ENCODE measurements at places on chromosomes 7 and 10.

- DNase-seq = no peak
Measured at GRCh38 chr10:109696981-109697775, 226.1 kb downstream of the XPNPEP1 start.

DNA sequence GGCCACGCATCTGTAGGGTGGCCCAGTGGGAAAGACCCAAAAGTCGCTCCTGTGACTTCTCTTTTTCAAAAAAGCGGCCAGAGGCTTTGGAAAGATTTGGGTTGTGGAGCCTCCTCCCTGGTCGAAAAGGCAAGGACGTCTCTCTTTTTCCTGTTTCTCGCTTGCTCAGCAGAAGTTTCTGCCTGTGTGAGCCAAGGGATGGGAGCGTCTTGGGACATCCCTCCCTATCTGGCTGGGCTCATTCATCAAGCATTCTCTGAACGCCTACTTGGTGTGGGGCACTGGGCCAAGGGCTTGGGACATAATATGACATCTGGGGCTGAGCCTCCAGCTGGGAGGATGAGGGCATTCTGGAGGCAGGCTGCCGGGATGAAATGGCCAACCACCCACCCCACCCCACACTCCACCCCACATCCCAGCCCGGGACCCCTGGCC lies 120.9 kb downstream of the C10orf105 start:
- no peak for DNase-seq

DNA sequence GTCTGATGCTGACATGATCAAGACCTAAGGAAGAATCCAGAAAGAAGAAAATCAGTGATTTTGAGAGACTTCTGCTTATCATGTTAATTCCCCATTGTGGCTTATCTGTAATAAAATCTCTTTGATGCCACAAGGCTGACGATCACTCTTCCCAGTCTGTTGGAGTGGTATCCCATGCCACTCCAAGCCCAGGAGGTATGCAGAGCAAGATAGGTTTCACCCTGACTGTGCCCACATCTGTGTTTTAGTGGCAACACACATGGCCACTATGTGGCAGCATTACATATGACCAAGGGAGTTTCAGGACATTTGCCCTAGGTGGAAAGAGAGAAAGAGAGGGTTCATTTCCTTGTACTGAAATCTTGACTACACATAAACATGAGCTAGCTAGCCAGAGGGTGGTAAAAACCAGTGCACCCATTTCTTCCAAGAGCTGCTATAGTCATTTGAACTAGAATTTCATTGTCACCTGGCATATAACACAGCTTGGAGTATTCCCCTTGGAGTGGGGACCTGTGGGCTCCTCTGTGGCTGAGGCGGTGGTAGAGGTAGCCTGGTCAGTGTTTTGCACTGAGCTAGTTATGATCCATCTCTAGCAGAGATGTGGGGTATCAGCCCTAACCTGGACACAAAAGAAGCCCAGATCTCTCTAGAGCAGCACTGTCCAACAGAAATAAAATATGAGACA lies 20.8 kb downstream of the LAMB4 start:
- DNase-seq = no peak

GRCh38 chr7:140649556-140650205 lies 9.1 kb upstream of the DENND2A start:
- no peak for DNase-seq

DNA sequence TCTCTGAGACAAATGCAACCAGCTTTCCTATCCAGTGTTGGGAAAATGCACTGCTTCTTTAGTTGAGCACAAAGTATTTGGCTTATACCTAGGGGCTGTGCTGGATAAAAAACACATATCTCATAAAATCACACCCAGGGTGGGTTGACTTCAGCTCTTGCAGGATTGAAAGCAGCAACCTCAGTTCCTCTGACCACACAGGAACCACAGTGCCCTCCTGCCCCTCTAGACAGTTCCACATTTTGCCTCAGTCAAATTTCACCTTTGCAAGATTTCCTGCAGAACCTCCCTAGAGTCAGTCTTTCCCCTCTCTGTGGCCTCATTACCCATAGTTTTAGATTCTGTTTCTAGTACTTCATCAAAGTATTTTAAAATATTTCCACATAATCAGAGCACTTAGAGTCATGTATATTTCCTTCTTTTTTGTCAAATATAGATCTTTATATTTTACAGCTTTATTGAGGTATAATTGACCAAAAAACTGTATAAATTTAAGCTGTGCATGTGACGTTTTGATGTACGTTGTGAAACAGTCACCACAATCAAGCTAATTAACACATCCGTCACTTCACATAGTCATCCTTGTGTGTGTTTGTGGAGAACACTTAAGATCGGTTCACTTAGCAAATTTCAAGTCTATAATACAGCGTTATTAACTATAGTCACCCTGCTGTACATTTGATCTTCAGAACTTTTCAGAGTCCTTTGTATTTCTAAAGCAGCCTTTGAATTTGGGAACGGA lies 37.0 kb upstream of the EGR2 start:
- no peak for DNase-seq

DNA sequence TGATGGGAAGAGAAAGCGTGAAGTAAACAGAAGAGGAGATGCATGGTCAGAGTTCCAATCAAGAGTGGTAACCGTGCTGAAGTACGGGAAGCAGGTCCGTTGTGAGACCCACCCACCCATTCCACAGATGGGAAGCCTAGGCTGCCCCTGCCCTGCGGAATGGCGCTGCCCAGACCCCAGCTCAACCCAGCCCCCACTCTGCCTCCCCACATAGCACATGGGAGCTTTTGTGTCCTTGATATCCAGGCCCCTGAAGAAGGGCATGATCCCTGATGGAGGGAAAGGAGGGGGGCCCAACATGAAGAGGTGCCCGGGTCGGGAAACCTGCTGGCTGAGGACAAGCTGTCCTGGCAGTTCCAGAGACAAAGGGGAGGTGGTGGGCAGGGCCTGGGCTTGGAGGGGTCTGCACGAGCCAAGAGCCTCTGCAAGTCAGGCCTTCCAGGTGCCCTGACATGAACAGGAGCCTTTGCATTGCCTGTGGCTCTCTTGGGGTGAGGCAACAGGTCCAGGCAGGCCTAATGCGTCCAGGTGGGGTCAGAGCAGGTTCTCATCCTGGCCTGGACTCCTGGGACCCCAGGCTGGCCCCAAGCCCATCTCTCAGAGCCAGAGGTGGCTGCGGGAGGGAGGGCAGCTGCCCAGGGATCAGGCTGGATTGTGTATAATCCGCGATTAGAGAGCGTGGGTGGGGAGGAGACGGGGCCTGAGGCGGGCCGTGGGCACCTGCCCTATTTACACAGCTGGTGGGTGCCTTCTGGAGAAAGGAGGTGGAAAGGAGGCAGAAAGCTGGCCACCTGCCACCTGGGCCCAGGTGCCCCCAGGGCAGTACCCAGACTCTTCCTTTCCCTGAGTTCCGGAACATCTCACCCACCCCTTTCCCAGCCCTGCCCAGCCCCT lies 23.5 kb downstream of the YKT6 start:
- no peak for DNase-seq

- no peak for DNase-seq
Measured at GRCh38 chr7:13077466-13077865, 390.0 kb downstream of the ARL4A start.

DNA sequence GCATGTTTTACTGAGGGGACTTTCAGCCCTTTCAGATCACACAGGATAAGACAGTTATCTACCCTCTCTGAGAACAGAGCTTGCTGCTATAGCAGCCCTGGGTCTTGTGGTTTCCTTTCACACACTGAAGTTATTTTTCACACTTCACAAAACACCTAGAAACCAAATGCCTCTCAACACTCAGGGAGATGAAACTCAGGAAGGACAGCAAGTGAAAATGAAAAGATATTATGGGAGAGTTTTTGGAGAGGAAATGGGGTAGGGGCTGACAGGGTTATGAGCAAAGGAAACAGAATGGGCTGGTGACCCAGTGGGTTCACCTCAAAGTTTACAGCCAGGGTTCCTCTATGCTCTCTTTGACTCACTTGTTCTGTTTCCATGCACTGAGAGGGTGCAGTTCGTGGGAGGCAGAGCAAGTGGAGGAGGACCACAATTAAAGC lies 17.0 kb upstream of the GIMAP2 start:
- no peak for DNase-seq

- DNase-seq = no peak
Measured at GRCh38 chr7:1156782-1157535, 3.0 kb downstream of the ZFAND2A start.

DNA sequence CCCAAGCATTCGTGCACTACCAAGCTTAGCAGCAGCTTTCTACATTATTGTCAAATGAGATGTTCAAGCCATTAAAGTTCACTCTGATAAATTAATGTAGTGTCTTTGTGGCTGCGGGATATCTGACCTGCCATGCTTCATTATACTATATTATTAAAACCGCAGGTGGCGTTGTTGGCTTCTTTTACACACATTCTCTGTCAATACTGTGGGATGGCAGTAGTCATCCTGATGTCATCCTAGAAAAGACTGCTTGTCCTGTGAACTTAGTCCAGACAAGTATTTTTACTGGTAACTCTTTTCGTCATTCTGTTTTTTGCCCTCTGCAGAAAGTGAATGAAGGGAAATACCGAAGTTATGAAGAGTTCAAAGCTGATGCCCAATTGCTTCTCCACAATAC lies 103.9 kb downstream of the ZMYND11 start:
- DNase-seq = no peak

DNA sequence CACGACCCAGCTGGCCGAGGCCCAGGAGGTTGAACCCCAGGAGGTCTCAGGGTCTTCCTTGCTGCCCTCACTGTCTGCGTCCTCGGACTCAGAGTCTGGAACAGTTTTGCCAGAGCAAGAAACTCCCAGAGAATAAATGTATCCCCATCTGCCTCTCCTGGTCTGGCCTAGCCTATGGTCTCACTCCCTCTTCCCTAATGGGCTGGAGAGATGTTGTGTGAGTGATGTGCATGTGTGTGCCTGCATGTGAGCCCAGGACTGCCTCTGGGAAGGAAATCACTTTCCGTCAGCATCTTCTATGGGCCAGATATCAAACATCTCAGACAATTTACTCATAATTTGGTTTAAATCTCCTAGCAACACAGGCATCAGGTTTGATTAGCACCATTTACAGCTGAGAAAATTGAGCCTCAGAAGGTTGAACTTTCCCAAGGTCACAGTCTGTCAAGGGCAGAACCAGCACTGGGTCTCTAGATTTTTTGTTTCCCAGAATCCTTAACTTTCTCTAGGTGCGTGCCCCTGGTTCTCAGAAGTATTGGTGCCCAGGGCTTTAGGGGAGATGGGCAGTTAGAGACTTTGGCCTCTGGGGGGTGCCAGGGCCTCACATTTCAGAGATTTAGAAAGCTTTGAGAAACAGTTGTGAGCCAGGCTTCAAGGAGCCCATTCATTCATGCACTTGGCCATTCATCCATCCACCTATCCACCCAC lies 4.9 kb downstream of the TMEM270 start:
- no peak for DNase-seq
